ENCODE measurements at places on chromosomes 7 and 10.

DNA sequence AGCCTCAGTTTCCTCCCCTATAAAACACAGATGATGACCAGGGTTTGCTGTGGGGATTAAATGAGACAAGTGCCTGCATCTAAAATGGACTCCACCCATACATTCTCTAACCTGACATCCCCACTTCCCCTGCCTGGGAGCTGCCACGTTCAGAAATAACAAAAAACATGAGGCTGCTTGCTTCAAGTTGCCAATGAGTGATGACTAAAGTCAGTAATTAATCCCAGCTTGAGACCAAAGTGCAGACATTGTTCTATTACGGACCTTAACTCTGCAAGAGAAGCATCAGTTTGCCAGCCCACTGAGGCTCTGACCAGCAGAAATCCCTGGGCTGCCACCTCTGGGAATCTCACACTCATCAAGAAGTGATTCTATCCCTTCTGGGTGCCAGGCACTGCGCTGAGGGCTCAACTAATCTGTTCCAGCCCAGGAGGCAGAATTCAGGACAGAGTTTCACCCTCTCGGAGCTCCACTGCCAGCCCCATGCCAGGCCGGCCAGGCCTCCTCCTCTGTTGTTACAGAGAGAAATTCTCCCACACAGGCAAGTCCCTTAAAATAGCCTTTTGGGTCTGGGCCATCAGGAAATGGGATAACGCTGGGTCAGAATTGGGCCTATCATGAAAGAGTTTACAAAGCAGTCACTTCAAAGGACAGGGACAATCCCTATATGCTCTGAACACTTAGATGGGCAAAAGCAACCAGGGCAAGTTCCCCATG lies 11.4 kb downstream of the SH3PXD2A start:
- peaks cover 6% of the 10 kb centered on the region for H3K27me3 ChIP-seq
- H3K4me1 ChIP-seq, result peaks cover 8% of the 10 kb centered on the region
- DNase-seq, result no peak

DNA sequence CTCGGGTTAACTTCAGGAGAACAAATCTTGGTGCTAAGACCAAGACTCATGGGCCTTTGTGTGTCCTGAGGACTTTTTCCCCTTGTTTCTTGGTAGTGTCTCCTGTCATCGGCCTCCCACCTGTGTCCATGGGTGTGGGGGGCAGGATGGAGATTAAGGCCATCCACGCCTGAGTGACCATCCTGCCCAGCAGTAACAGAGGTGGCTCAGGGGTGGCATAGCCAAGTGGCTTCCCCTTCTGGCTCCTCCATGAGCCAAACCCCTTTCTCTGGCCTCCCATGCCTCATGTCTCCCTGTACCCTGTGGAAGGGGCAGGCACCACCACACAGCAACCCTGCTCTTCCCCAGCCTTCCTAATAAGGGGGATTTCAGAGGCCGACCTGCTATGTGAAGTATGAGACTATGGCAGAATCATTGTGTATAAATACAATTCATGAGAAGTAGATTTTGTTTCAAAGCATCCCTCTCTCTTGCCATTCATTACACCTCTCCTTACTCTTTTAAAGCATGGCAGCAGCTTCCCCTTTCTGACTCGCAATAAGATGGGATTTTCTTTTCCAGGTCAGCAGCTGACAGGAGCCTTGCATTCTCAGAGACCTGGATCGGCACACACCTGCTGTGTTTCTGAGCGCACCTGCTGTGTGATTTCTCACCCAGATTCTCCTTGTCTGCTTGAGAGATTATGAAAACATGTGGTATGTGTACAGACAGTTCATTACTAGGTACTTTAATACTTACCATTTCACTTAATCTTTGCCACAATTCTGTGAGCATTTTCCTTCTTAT lies 102.5 kb downstream of the XPNPEP1 start:
- H3K36me3 ChIP-seq, result no peaks in the 10 kb centered on the region
- no peaks in the 10 kb centered on the region for H3K4me1 ChIP-seq
- peaks cover 4% of the 10 kb centered on the region for H3K27me3 ChIP-seq
- H3K27ac ChIP-seq, result no peak overlapping the region
- no peak for DNase-seq

GRCh38 chr7:39727231-39728012 lies 104.0 kb downstream of the RALA start:
- no peaks in the 10 kb centered on the region for H3K36me3 ChIP-seq
- no peaks in the 10 kb centered on the region for H3K4me1 ChIP-seq
- no peak overlapping the region for H3K4me3 ChIP-seq

GRCh38 chr10:110009736-110010475 lies 2.1 kb downstream of the ADD3 start:
- DNase-seq, result no peak
- no peaks in the 10 kb centered on the region for H3K27me3 ChIP-seq
- H3K27ac ChIP-seq, result peak overlapping the region; percentile 49

- H3K36me3 ChIP-seq, result no peaks in the 10 kb centered on the region
- H3K4me3 ChIP-seq, result no peak overlapping the region
- H3K4me1 ChIP-seq, result peaks cover 47% of the 10 kb centered on the region
- H3K27ac ChIP-seq, result no peak overlapping the region
- H3K27me3 ChIP-seq, result no peaks in the 10 kb centered on the region
Observed at GRCh38 chr10:11878776-11879175, 55.6 kb downstream of the PROSER2 start.

DNA sequence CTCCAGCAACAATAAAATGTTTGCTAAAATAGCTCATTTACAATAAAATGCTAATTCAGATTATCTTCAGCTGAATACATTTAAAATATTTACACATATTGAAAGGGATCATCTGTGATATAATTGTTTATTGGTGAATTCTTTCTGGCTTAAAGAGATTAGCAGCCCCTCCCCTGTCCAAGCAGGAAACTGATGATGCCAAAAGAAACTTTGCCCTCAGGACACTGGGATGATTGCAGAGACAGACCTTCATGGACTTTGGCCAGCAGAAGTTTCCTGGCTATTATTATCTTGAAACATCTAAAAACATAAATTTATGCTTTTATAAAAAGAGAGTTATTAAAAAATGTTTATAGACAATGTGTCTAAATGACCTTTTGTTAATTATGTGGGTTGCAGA lies 764.9 kb upstream of the MBL2 start:
- H3K27me3 ChIP-seq, result no peaks in the 10 kb centered on the region
- H3K36me3 ChIP-seq, result no peaks in the 10 kb centered on the region
- H3K4me3 ChIP-seq, result no peak overlapping the region
- H3K27ac ChIP-seq, result no peak overlapping the region
- no peak for DNase-seq

DNA sequence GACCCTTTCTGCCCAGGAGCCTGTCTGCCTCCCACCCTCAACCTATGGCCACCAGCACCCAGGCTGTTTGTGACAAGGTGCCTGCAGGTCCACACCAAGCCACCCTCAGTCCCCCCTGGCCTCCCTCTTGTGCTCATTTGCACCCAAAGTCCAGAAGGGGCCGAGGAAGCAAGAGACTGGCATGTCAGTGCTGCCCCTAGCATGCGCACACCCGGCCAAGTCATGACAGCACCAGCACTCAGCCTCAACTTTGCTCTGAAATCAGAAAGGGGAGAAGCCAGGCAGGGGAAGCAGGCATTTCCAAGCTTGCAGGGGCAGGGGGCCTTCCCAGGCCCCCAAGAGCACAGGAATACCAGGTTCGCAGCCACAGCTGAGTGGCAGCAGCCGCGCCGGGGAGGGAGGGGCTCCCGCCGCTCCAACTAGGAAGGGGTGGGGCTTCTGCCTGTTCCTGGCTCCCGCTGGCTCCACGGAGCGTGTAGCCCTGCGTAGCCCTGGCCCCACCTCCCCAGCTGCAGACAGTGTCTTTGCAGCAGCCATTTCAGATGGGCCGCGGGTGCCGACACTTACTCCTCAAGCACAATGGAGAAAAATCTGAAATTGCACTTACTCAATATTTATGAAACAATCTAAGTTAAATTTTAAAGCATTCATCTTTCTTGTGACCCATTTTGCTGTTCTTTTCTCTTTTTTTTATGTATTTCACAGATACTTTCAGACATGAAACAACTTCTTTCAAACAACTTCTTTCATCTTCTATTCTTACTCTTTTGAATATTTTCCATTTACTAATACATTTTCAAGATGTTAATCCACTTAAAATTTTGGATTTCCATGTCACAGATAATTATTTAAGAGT lies 54.9 kb upstream of the ABCB5 start:
- no peaks in the 10 kb centered on the region for H3K36me3 ChIP-seq
- no peaks in the 10 kb centered on the region for H3K4me1 ChIP-seq
- no peak overlapping the region for H3K27ac ChIP-seq
- DNase-seq, result no peak
- H3K4me3 ChIP-seq, result no peak overlapping the region
